ENCODE measurements at places on chromosomes 6 and 20. TPM values are rescaled to one million over a fixed set of nuclear protein-coding genes. Genes with fewer than 3 reads are reported as not detected.

DNA sequence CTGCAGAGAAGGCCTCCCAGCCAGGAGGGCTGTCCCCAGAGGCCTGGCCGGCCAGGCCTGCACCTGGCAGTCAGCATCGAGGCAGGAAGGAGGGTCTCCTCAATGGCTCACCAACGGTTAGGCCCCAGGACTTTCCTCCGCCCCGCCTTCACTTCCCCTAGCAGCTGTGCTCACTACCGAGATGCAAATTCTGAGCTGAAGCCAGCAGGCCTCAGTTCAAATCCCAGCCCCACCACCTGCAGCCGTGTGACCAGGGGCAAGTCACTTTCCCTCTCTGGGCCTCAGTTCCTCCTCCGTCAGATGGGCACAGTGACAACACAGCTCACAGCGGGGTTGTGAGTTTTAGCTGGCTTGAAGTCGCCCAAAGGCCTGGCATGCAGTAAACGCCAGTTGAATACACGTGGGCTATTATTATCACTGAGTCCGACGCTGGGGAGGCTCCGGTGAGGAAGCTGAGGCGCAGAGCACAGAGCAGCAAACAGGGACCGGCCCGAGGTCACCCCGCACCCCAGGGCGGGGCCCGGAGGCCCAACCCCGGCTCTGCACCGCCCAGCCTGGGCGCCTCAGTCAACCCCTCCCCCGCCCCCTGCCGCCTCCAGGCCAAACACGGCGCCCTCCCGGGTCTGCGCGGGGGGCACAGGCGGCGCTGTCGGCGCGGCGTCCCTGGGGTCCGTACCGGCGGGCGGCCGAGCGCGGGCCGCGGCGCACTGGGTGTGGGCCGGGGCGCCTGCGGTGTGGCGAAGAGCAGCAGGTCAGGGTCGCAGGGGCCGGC lies 671 bp downstream of the E2F1 start:
- no peak overlapping the region for H3K27ac ChIP-seq
- no peak overlapping the region for H3K4me3 ChIP-seq
- DNase-seq, result no peak
- no peaks in the 10 kb centered on the region for H3K27me3 ChIP-seq
- no peaks in the 10 kb centered on the region for H3K4me1 ChIP-seq

The EYS gene
- total RNA-seq, result 0.68 TPM

DNA sequence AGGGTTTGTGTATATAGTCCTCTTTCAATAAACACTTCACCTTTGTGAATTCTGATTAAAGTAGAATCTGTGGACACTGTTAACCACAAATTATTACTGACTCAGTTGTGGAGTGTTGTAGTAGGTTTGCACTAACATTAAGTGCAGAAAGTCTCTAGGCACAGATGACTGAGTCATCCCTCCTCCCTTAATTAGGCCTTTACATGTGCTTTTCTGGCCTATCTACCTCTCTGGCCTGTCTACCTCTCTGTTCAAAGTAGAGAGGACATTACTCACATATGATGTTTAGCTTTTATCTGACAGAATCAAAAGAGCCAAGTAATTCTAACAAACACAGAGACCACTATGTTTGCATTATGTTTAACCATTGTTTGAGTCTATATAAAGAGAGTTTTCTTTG lies 783.0 kb downstream of the TENT5A start:
- no peak overlapping the region for H3K4me3 ChIP-seq
- no peaks in the 10 kb centered on the region for H3K4me1 ChIP-seq
- no peak for DNase-seq
- no peaks in the 10 kb centered on the region for H3K27me3 ChIP-seq
- H3K36me3 ChIP-seq, result no peaks in the 10 kb centered on the region
- no peak overlapping the region for H3K27ac ChIP-seq

The XKR7 gene
- not detected for total RNA-seq

DNA sequence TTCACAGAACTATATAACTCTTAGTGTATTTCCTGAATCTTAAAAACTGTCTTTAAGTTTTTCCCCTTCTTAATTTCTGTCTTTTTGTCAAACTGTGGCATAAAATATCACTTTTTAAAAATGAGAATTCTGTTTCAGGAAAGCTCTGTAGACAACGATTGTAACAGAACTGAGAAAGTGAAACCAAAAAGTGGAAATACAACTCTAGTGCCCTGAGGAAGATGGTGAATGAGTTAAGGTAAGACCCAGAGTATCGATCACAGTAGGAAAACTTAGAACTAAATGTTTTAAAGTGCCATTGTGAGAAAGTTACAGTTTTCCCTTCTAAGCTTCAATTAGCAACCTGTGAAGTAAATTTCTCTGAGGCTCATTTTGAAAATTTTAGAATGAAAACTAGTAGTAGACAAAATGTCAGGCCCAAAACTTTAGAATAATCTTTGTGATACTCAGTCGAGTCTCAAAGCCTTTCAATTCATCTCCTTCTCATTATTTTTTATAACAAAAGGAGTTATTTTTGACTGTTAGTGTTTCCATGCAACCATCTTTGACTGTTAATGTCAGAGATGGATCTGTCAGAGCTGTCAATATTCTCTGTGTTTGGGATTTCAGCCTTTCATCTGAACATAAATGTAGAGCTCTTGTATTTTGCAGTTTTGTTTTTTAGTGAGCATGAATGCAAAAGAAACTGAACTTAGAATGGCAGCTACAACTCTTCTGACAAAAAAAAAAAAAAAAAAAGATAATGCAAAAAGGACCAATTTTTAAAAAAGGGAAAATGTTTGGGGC lies 19.0 kb upstream of the TRDN start:
- no peak overlapping the region for H3K4me3 ChIP-seq
- no peaks in the 10 kb centered on the region for H3K36me3 ChIP-seq
- no peak for DNase-seq

DNA sequence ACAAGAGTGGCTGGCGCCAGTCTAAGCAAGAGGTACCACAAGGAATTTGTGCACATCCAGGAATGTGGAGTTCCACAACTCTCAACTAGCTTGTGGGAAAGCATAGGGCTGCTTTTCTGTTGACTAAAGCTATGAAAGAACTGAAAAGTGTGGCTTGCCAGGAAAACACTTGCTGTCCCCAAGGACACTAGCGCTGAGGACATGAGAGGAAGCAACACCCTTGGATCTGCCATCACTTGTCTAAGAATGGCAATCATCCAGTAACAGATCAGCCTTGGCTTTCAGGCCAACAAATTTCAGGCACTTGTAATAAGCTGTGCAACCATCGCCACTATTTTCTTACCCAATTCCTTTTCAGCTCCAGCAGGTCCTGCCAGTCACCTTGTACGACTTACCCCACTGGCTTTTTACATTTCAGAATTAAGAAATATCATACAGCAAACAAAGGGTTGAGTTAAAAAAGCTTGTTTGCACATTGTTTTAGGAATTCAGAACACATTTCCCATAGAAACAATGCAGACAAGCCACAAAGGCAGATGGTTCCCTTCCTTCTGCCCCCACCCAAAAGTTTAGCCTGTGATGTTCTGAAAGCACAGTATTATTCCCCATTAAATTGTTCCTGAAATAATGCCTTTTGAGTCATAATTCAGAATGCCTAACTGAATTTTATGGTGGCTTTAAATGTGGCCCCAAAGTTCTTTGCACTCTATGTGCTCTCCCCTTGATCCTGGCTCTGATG lies 57.9 kb upstream of the SSTR4 start:
- H3K27me3 ChIP-seq, result no peaks in the 10 kb centered on the region
- no peaks in the 10 kb centered on the region for H3K4me1 ChIP-seq
- no peaks in the 10 kb centered on the region for H3K36me3 ChIP-seq
- no peak overlapping the region for H3K27ac ChIP-seq

DNA sequence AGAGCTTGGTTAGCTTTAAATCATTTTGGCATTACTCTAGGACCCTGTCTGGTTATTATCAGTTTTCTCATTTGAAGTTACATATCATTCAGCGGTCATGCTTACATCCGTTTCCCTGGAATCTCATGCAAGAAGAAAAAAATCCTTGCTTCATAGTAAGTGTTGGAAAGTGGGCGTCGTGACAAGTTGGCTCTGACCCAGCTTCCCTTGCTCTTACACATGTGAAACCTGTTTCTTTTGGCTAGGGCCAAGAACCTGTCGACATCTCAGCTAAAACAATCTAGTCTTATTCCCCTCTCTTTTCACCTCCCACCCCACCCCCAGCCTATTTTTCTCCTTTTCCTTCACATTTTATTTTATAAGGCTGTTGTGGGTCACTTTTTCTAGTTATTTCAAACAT lies 45.5 kb downstream of the ANKS1A start:
- peak; percentile 81 for DNase-seq
- no peaks in the 10 kb centered on the region for H3K27me3 ChIP-seq

GRCh38 chr20:43824309-43825050 lies 90.2 kb upstream of the TOX2 start:
- no peaks in the 10 kb centered on the region for H3K36me3 ChIP-seq
- H3K4me3 ChIP-seq, result no peak overlapping the region
- H3K27me3 ChIP-seq, result no peaks in the 10 kb centered on the region
- no peak overlapping the region for H3K27ac ChIP-seq
- H3K4me1 ChIP-seq, result no peaks in the 10 kb centered on the region
- no peak for DNase-seq

The CNR1 gene
- not detected for total RNA-seq

DNA sequence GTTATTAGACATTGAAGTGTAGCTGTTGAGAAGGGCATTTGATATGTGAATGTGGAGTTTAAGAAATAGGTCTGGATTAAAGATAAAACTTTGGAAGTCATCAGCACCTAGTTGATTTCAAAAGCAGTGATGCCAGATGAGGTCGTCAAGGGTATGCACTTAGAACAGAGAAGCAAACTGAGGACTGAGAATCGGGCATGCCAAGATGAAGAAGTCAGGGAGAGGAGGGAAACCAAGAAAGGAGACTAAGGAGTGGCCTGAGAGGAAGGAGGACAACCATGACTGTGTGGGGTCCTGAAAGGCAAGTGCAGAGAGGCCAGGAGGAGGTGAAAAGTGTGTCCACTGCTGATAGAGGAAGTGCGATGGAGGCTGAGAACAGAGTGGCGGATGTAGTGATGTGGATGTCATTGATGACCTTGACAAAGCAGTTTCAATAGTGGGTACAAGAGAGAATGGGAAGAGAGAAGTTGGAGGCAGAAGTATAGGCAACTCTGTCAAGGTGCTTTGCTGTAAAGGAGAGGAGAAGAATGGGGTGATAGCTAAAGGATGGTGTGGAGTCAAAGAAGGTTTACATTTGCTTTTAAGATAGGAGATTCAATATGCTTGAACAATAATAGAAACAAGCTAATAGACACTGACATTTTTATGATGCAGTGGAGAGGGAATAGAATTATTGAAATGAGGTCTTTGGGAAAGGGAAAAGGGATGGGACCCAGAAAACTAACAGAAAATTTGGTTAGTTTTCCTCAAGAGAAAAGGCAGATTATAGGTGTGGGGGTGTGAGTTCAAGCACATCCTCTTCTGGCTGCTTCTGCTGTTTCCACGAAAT lies 139.7 kb upstream of the TMEM170B start:
- no peaks in the 10 kb centered on the region for H3K4me1 ChIP-seq
- no peaks in the 10 kb centered on the region for H3K27me3 ChIP-seq
- H3K36me3 ChIP-seq, result no peaks in the 10 kb centered on the region
- H3K4me3 ChIP-seq, result no peak overlapping the region
- peak overlapping the region; percentile 90 for H3K27ac ChIP-seq

GRCh38 chr6:91569071-91569470 lies 982.2 kb upstream of the MAP3K7 start:
- no peaks in the 10 kb centered on the region for H3K4me1 ChIP-seq
- DNase-seq, result no peak
- no peaks in the 10 kb centered on the region for H3K36me3 ChIP-seq
- no peaks in the 10 kb centered on the region for H3K27me3 ChIP-seq
- no peak overlapping the region for H3K27ac ChIP-seq
- H3K4me3 ChIP-seq, result no peak overlapping the region

- no peak for DNase-seq
- no peak overlapping the region for H3K4me3 ChIP-seq
- H3K4me1 ChIP-seq, result no peaks in the 10 kb centered on the region
- no peaks in the 10 kb centered on the region for H3K36me3 ChIP-seq
- no peaks in the 10 kb centered on the region for H3K27me3 ChIP-seq
Measured at GRCh38 chr20:47318027-47318585, 38.4 kb downstream of the ZMYND8 start.

The ENPP3 gene
- 0.63 TPM for total RNA-seq

GRCh38 chr20:50192364-50193198 lies 2.0 kb downstream of the CEBPB start:
- peak overlapping the region; percentile 67 for H3K4me3 ChIP-seq
- peak; percentile 77 for DNase-seq

GRCh38 chr6:77466055-77466450 lies 2.8 kb upstream of the HTR1B start:
- H3K36me3 ChIP-seq, result no peaks in the 10 kb centered on the region
- H3K4me1 ChIP-seq, result no peaks in the 10 kb centered on the region
- peak overlapping the region; percentile 29 for H3K4me3 ChIP-seq
- no peak for DNase-seq
- no peaks in the 10 kb centered on the region for H3K27me3 ChIP-seq
